ENCODE measurements at places on chromosomes 12 and 14.

DNA sequence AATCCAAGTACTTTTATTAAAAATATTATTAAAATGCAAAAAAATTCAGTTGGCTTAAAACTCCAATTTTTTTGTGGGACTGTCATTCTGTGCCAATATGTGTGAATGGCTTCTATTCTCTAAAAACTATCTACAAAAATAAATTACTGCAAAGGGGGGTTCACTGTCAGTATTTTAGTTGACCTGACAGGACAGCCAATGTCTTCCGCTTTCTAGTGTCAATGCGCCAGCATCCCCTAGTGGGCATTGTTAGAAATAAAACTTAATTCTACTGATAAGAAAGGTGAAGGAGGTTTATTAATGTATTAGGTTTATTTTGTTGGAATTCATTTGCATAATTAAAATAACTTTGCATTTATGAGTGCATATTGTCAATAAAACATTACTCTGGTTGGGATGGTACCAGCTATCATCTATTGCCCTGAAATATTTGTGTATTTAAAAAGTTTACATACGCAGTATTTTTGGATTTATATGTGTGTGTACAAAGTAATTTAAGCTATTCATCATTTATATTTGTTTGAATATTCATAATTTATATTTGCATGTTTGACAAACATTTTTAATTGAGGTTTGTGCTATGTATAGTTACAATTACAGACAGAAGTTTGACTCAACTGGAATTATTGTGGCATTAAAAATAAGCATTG, 527.2 kb downstream of the FLRT2 start:
- H3K27me3 ChIP-seq, result no peaks in the 10 kb centered on the region
- H3K36me3 ChIP-seq, result no peaks in the 10 kb centered on the region
- H3K4me3 ChIP-seq, result no peak overlapping the region
- DNase-seq, result peak; percentile 7

GRCh38 chr14:22563987-22564386, 25.0 kb downstream of the DAD1 start:
- DNase-seq, result no peak
- peaks cover 40% of the 10 kb centered on the region for H3K36me3 ChIP-seq
- H3K27me3 ChIP-seq, result no peaks in the 10 kb centered on the region
- peaks cover 82% of the 10 kb centered on the region for H3K4me1 ChIP-seq
- H3K4me3 ChIP-seq, result peak overlapping the region; percentile 72

GRCh38 chr14:65703521-65703920, 291.0 kb downstream of the FUT8 start:
- H3K36me3 ChIP-seq, result no peaks in the 10 kb centered on the region
- no peak for DNase-seq
- no peak overlapping the region for H3K4me3 ChIP-seq
- H3K4me1 ChIP-seq, result no peaks in the 10 kb centered on the region

- peaks cover 1% of the 10 kb centered on the region for H3K4me1 ChIP-seq
- no peak overlapping the region for H3K4me3 ChIP-seq
- no peak for DNase-seq
- H3K27ac ChIP-seq, result no peak overlapping the region
These were observed 170.0 kb upstream of the PRMT8 start for GRCh38 chr12:3320881-3321509.

- peaks cover 54% of the 10 kb centered on the region for H3K27me3 ChIP-seq
- H3K36me3 ChIP-seq, result peaks cover 3% of the 10 kb centered on the region
- no peak overlapping the region for H3K27ac ChIP-seq
- H3K4me3 ChIP-seq, result no peak overlapping the region
- H3K4me1 ChIP-seq, result peaks cover 3% of the 10 kb centered on the region
These were observed 61.8 kb downstream of the NOC4L start for GRCh38 chr12:132206046-132206434.

- peaks cover 3% of the 10 kb centered on the region for H3K4me1 ChIP-seq
- H3K36me3 ChIP-seq, result no peaks in the 10 kb centered on the region
- H3K4me3 ChIP-seq, result no peak overlapping the region
- no peaks in the 10 kb centered on the region for H3K27me3 ChIP-seq
- no peak overlapping the region for H3K27ac ChIP-seq
These were observed 28.5 kb upstream of the NXPH4 start for GRCh38 chr12:57188090-57188425.

DNA sequence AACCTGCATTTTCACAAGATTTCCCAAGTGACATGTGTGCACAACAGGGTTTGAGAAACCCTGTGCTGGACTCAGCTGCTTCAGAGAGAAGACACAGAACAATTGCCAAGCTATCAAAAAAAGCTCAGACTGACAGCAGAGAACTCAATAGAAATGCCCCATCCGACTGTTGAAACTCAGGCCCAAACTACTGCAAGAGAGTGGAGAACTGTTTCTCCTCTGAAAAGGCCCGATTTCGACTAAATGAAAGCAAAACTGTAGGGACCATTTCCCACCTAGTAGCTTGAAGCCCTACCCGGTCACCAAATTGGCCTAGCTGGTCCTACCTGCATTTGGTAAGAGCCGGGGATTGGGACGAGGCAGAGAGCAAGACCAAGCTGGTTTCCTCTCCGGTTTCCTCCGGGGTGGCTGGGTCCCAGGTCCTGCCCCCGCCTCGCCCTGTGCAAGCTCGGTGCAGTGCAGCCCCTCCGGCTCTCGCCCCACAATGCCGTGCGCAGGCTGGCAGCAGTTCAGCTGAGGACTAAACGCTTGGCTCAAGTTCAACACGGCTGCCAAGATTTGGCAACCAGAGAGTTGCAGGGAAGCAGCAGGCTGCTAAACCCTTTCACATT, 1180.6 kb downstream of the VRK1 start:
- peak overlapping the region; percentile 82 for H3K4me3 ChIP-seq

DNA sequence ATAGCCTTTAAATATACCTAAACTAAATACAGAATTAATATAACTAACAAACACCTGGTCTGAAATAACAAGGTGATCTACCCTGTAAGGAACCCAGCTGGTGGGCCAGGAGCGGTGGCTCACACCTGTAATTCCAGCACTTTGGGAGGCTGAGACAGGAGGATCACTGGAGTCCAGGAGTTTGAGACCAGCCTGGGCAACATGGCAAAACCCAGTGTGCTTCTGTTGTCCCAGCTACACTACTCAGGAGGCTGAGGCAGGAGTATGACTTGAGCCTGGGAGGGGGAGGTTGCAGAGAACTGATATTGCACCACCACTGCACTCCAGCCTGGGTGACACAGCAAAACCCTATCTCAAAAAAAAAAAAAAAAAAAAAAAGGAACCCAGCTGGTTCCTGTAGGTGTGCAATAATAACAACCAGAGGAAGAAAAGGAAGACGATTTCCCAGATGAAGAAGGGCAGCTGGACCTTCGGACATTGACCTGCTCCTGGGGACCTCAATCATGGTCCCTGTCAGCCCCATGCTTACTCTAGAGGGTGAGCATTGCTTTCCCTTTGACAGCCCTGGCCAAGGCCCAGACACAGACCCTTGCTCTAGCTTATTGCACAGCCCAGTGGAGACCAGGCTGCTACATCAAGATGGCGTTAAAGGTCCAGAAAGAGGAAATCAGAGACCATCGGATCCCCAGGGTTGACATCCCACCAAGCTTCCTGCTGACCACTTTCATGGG, 5.4 kb downstream of the FOS start:
- peak overlapping the region; percentile 93 for H3K4me3 ChIP-seq
- peak; percentile 44 for DNase-seq
- H3K27me3 ChIP-seq, result peaks cover 57% of the 10 kb centered on the region
- H3K27ac ChIP-seq, result peak overlapping the region; percentile 100
- peaks cover 66% of the 10 kb centered on the region for H3K36me3 ChIP-seq
- H3K4me1 ChIP-seq, result peaks cover 22% of the 10 kb centered on the region

GRCh38 chr12:79956896-79957295, 22.0 kb upstream of the PPP1R12A start:
- H3K4me1 ChIP-seq, result no peaks in the 10 kb centered on the region
- no peak overlapping the region for H3K4me3 ChIP-seq
- no peaks in the 10 kb centered on the region for H3K36me3 ChIP-seq
- H3K27ac ChIP-seq, result no peak overlapping the region
- peaks cover 9% of the 10 kb centered on the region for H3K27me3 ChIP-seq

DNA sequence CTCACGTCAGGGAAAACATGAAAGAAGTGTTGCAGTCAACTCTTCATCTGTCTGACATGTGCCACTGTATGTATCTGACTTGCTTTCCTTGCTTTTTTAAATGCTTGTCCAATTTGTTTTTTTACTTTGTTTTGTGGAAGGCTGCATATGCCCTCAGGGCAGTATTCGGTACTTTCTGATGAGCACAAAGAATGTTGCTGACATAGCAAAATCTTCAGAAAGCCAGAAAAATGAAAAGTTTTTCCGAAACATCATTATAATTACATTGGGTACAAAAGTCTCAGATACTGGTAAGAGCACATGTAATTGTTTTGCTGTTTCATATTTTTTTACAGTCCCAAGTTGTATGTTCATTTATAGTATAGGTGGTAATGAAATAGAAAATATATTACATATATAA, 144.3 kb downstream of the NTS start:
- no peaks in the 10 kb centered on the region for H3K4me1 ChIP-seq
- no peak overlapping the region for H3K4me3 ChIP-seq
- no peak overlapping the region for H3K27ac ChIP-seq
- DNase-seq, result no peak
- no peaks in the 10 kb centered on the region for H3K36me3 ChIP-seq
- H3K27me3 ChIP-seq, result no peaks in the 10 kb centered on the region

DNA sequence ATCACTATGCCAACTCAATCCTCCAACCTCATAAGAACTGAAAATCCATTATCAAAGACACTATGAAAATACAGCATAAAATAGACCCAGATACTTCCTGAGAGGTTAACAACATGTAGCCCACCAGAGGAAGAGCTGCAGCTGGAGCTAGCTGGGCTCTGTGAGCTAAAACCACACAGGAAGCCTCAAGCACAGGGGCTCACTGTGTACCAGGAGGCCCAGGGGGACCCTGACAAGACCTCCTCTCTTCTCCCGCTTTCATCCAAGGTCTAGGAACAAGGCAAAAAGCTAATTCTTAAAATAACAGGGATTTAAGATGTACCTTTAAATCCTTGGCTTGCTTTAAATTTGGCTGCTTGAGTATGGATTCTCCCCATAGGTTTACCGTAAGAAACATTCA, 53.6 kb downstream of the EIF2S3B start:
- no peaks in the 10 kb centered on the region for H3K27me3 ChIP-seq
- peaks cover 40% of the 10 kb centered on the region for H3K36me3 ChIP-seq
- H3K4me1 ChIP-seq, result peaks cover 36% of the 10 kb centered on the region
- DNase-seq, result peak; percentile 43
- peak overlapping the region; percentile 94 for H3K27ac ChIP-seq

DNA sequence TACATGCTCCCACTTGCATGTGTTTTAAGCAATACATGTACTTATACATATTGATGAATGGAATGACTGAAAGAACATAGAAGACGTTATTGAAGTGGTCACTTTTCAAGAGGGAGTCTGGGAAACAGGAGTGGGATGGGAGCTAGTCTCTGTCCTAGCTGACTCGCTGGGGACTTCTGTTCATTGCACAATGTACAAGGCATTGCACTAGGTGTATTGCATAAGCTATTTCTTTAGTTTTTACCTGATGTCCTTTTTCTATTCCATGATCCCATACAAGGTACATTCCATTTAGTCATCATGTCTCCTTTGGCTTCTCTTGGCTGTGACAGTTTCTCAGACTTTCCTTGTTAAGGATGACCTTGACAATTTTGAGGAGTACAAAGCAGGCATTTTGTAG, 4.0 kb upstream of the MYO1H start:
- H3K27ac ChIP-seq, result no peak overlapping the region
- no peak overlapping the region for H3K4me3 ChIP-seq
- no peak for DNase-seq

GRCh38 chr14:99790978-99791376, 2.2 kb upstream of the EML1 start:
- no peak overlapping the region for H3K4me3 ChIP-seq
- peaks cover 3% of the 10 kb centered on the region for H3K4me1 ChIP-seq
- peaks cover 12% of the 10 kb centered on the region for H3K36me3 ChIP-seq
- DNase-seq, result no peak
- no peak overlapping the region for H3K27ac ChIP-seq

GRCh38 chr14:88272390-88273269, 50.4 kb downstream of the KCNK10 start:
- no peak overlapping the region for H3K4me3 ChIP-seq
- H3K27ac ChIP-seq, result no peak overlapping the region
- H3K4me1 ChIP-seq, result no peaks in the 10 kb centered on the region
- no peaks in the 10 kb centered on the region for H3K36me3 ChIP-seq

DNA sequence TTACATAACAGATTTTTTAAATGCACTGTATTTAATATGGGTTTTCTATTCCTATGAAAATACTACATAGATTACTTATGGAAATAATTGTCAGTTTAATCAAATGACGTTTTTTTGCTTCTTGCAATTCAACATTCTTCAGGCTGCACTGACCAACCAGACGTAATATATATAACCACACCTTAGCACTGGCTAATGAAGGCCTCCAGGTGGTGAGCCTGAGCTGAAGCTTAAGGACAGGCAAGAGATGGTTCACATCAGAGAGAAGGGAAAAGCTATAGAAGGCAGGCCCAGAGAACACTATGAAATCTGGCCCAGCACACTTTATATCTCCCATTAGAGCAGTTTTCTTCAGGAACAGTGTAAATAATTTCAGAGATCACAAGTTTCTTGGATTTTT, 2.8 kb upstream of the MDGA2 start:
- H3K4me1 ChIP-seq, result no peaks in the 10 kb centered on the region
- H3K4me3 ChIP-seq, result no peak overlapping the region
- H3K36me3 ChIP-seq, result no peaks in the 10 kb centered on the region
- H3K27ac ChIP-seq, result no peak overlapping the region

GRCh38 chr14:91885113-91885712, 17.9 kb upstream of the TC2N start:
- peaks cover 33% of the 10 kb centered on the region for H3K4me1 ChIP-seq
- H3K27ac ChIP-seq, result peak overlapping the region; percentile 76
- H3K27me3 ChIP-seq, result no peaks in the 10 kb centered on the region
- H3K36me3 ChIP-seq, result peaks cover 4% of the 10 kb centered on the region
- H3K4me3 ChIP-seq, result no peak overlapping the region
- DNase-seq, result no peak

DNA sequence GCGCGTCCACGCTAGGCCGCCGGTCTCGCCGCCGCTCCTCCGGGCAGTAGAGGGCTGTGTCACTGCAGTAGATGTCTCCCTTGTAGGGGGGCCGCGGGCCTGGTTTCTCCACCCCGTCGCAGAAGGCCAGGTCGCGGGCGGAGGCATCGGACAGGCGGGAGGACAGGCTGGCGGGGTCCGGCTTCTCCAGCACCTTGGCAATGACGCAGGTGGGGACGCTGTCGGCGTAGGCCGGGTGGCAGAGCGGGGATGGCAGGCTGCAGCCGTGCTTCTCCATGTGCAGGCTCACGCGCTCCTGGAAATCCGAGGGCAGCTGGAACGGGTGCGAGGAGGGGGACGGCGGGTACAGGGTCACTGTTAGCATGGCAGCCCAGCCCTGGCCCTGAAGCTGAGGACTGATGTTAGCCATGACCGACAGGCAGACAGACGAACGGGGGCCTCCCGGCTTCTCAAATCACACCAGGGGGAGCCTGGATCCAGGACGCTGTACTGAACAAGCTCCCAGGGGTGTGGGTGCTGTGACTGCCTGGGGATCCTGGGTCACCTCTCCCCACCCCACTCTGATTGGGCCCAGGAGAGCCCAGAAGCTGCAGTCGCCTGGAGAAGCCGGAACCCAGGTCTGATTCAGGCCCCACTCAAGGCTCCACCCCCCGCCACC, 48.1 kb downstream of the BEGAIN start:
- no peak overlapping the region for H3K27ac ChIP-seq
- H3K4me3 ChIP-seq, result no peak overlapping the region
- H3K36me3 ChIP-seq, result peaks cover 3% of the 10 kb centered on the region
- H3K4me1 ChIP-seq, result peaks cover 3% of the 10 kb centered on the region

GRCh38 chr12:100061814-100062213, 77.1 kb upstream of the ANKS1B start:
- no peak overlapping the region for H3K27ac ChIP-seq
- peaks cover 50% of the 10 kb centered on the region for H3K36me3 ChIP-seq

GRCh38 chr14:52706286-52706685, 714 bp upstream of the PSMC6 start:
- peak overlapping the region; percentile 99 for H3K4me3 ChIP-seq
- peak overlapping the region; percentile 96 for H3K27ac ChIP-seq
- DNase-seq, result no peak
- peaks cover 18% of the 10 kb centered on the region for H3K4me1 ChIP-seq
- no peaks in the 10 kb centered on the region for H3K27me3 ChIP-seq
- peaks cover 36% of the 10 kb centered on the region for H3K36me3 ChIP-seq

Data from effector memory CD8-positive, alpha-beta T cell (primary cell).